ENCODE measurements at places on chromosomes 3 and 15. TPM values are rescaled to one million over a fixed set of nuclear protein-coding genes. Genes with fewer than 3 reads are reported as not detected.

Gene FBXW12
- total RNA-seq = not detected

Gene ZNF385D
- total RNA-seq = 2.9 TPM

DNA sequence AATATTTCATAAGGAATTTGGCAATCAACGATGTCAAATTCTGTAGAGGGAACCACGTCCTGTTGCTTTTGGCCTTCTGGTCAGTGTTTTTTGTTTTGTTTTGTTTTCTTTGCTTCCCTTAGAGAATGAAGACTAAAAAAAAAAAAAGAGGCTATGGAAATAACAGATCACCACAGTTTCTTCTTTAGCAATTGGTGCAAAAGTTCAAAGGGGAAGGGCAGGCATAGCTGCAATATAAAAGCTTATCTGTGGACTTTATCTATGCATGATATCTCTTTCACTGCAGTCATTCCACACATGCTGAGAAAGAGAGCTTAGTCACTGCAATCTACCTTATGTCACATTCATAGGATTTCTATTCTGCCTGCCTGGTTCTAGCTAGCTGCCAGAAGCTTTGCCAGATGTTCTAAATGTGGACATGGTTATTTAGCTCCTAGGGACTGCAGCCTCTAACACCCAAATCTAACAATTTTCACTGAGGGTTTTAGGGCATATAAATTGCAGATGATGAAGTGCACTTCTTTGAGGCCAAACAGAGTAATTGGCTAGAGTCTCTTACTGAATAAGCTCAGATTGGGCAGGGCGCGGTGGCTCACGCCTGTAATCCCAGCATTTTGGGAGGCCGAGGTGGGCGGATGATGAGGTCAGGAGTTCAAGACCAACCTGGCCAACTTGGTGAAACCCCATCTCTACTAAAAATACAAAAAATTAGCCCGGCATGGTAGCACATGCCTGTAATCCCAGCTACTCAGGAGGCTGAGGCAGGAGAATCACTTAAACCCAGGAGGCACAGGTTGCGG, 637.2 kb downstream of the NTRK3 start:
- H3K4me3 ChIP-seq = no peak overlapping the region
- peak; percentile 32 for DNase-seq
- H3K36me3 ChIP-seq = no peaks in the 10 kb centered on the region
- H3K4me1 ChIP-seq = no peaks in the 10 kb centered on the region
- no peak overlapping the region for H3K27ac ChIP-seq

DNA sequence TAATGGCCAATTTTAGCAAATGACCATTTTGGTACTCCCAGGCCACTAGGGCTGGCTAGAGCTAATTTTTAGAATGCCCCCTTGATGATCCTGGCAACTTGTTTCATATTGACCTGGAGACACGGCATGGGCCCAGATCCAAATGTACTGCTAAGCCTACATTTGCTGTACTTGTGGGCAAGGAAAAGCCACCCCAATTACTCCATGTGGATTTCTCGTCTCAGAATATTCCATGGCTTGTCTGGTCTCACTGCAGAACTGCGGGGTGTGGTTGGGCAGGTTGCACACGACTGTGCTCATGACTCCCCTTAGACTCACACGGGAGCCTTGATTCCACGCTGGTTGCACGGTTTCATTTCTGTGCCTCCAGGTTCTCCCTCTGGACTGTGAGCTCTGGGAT, 140.9 kb downstream of the RPLP1 start:
- H3K27me3 ChIP-seq = no peaks in the 10 kb centered on the region
- no peak for DNase-seq
- peaks cover 53% of the 10 kb centered on the region for H3K4me1 ChIP-seq
- H3K36me3 ChIP-seq = no peaks in the 10 kb centered on the region
- no peak overlapping the region for H3K4me3 ChIP-seq

- no peaks in the 10 kb centered on the region for H3K27me3 ChIP-seq
- no peak overlapping the region for H3K27ac ChIP-seq
- no peaks in the 10 kb centered on the region for H3K36me3 ChIP-seq
- no peak overlapping the region for H3K4me3 ChIP-seq
- H3K4me1 ChIP-seq = no peaks in the 10 kb centered on the region
Observed at GRCh38 chr3:75295013-75295412, 369.1 kb upstream of the FRG2C start.

Data from PC-3 (cell line).